ENCODE measurements at places on chromosomes 2 and 18. TPM values are rescaled to one million over a fixed set of nuclear protein-coding genes. Genes with fewer than 3 reads are reported as not detected.
A peak's percentile ranks its signal among the peaks of the same experiment; 100 is the strongest.

PLGLB2 gene
- total RNA-seq, result 0.41 TPM

IL1R1 gene
- total RNA-seq, result 137 TPM

TCF7L1 gene
- 4.8 TPM for total RNA-seq

GPR45 gene
- 0.14 TPM for total RNA-seq

SCYGR4 gene
- total RNA-seq, result not detected

ATP8B1 gene
- total RNA-seq, result 26.6 TPM

ALPG gene
- not detected for total RNA-seq

DNA sequence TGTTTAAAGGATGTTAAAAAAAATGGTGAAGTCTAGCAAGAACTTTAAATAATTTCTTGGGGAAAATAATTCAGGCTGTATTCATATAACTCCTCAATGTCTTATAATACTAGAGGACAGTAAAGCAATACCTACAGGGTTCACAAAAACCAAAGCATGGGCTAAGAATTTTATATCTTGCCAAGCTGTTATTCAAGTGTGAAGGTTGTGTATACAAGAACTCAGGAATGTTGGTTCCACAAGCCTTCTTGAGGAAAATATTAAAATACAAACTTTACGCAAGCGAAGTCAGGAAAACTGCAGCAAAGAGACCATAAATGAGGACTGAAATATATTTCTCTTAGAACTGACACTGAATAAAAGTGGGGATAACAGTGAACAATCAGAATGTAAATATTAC lies 76.1 kb upstream of the DNAJC10 start:
- no peak for DNase-seq
- no peak overlapping the region for H3K27ac ChIP-seq
- H3K27me3 ChIP-seq, result no peaks in the 10 kb centered on the region
- no peaks in the 10 kb centered on the region for H3K36me3 ChIP-seq
- no peak overlapping the region for H3K4me3 ChIP-seq
- H3K4me1 ChIP-seq, result no peaks in the 10 kb centered on the region

DNA sequence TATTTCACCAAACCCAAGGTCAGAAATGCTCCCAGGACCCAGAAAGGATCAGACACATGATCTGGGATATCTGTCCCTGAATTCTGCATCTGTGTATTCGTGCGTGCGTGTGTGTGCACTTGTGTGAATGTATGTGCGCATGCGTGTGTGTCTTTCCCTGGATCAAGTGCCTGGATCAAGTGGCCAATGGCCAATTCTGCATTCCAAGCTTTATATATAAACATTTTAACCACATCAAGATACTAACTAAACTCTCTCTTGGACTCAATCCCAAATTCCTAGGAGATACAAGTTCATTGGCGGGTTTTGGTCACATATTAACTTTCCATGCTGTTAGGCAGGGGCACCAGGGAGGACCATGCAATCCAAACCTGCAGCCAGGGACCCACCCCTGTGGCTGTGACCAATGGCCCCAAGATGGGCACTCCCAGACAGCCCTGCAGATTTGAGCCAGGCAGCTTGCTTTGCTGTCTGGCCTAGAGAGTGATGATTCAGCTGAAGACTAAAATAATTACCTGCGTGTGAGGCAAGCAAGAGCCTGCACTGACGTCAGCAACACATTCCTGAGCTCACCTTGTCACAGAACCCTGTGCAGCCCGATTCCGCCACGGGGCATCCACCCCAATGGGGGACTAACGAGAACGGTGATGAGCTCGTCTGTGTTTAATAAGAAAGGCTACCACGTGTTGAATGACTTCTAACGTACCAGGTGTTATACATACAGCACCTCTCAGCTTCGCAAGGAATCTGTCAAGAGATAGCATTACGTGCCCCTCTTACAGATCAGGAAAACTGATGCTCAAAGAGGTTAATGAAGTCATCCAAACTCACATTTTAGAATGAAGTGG lies 45.3 kb upstream of the ROCK2 start:
- H3K27me3 ChIP-seq, result no peaks in the 10 kb centered on the region
- H3K27ac ChIP-seq, result no peak overlapping the region
- H3K36me3 ChIP-seq, result no peaks in the 10 kb centered on the region
- no peak for DNase-seq

GRCh38 chr18:49690312-49690711 lies 123.0 kb downstream of the ACAA2 start:
- DNase-seq, result no peak
- no peaks in the 10 kb centered on the region for H3K36me3 ChIP-seq
- no peak overlapping the region for H3K4me3 ChIP-seq
- no peaks in the 10 kb centered on the region for H3K27me3 ChIP-seq
- H3K27ac ChIP-seq, result no peak overlapping the region

- no peak overlapping the region for H3K27ac ChIP-seq
- no peaks in the 10 kb centered on the region for H3K36me3 ChIP-seq
- no peak for DNase-seq
- H3K4me3 ChIP-seq, result no peak overlapping the region
- no peaks in the 10 kb centered on the region for H3K4me1 ChIP-seq
- no peaks in the 10 kb centered on the region for H3K27me3 ChIP-seq
These were observed 254.2 kb downstream of the AGPS start for GRCh38 chr2:177646791-177647190.

DNA sequence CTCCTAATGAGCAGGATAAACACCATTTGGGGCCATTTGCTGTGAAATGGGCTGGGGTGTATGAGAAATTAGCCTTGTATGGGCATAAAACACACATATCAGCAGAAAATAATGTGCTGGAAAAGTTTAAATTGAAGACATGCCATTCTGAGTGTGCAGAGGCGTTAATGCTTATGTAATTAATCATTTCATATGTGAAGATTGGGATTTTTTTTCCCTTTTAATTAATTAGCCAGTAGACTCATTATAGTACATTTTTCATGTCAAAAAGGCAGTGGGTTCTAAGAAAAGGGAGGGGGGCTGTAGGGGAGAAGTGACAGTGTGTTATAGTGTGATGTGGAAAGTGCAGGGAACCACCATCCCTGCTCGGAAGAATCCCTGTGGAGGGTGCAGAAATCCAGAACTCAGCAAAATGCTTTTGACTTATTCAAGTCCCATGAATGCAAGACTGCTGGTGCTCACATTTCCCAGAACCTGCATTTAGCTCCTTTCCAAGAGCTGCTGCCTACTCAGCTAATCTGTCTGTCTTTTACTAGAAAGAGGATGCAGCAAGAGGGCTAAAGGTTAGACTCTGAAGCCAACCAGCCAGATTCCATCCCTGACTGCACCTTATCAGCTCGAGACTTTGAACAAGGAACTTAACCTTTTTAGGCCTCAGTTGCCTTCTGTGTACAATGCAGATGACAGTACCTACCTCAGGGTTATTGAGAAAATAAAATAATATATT lies 11.6 kb upstream of the COX7A2L start:
- no peaks in the 10 kb centered on the region for H3K36me3 ChIP-seq
- no peak for DNase-seq
- no peak overlapping the region for H3K27ac ChIP-seq
- H3K4me1 ChIP-seq, result peaks cover 4% of the 10 kb centered on the region

GRCh38 chr2:208334230-208334629 lies 68.2 kb downstream of the PIKFYVE start:
- DNase-seq, result no peak
- H3K27ac ChIP-seq, result no peak overlapping the region
- H3K4me3 ChIP-seq, result no peak overlapping the region
- H3K27me3 ChIP-seq, result no peaks in the 10 kb centered on the region

GRCh38 chr2:128374001-128374710 lies 55.5 kb upstream of the HS6ST1 start:
- DNase-seq, result no peak
- no peak overlapping the region for H3K27ac ChIP-seq
- no peaks in the 10 kb centered on the region for H3K27me3 ChIP-seq
- H3K36me3 ChIP-seq, result no peaks in the 10 kb centered on the region
- H3K4me3 ChIP-seq, result no peak overlapping the region
- peaks cover 13% of the 10 kb centered on the region for H3K4me1 ChIP-seq

GRCh38 chr2:2845267-2845666 lies 514.2 kb upstream of the MYT1L start:
- H3K27me3 ChIP-seq, result no peaks in the 10 kb centered on the region
- no peak overlapping the region for H3K4me3 ChIP-seq
- no peaks in the 10 kb centered on the region for H3K36me3 ChIP-seq
- no peak overlapping the region for H3K27ac ChIP-seq
- DNase-seq, result no peak

DNA sequence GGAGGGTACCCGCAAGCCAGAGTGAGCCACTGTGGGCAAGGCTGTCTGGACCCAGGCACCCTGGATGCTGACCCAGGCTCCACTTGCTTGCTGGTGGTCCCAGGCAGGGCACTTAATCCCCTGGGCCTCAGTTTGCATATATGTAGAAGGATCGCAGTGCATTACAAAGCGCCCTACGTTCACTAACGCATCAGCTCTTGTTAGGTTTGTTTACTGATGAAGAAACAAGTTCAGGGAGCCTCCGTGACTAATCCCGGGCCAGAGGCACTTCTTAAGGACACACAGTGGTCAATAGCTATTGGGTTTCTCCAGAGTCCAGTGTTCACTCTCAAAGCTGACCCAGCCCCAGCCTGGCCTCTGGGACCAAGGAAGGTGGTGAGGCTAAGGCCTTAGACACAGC lies 70.2 kb downstream of the LBH start:
- H3K27me3 ChIP-seq, result no peaks in the 10 kb centered on the region
- H3K36me3 ChIP-seq, result no peaks in the 10 kb centered on the region
- no peak overlapping the region for H3K4me3 ChIP-seq

- no peaks in the 10 kb centered on the region for H3K4me1 ChIP-seq
- no peak for DNase-seq
- H3K27ac ChIP-seq, result no peak overlapping the region
These were observed 530.7 kb downstream of the TMEM182 start for GRCh38 chr2:103292573-103292972.

DNA sequence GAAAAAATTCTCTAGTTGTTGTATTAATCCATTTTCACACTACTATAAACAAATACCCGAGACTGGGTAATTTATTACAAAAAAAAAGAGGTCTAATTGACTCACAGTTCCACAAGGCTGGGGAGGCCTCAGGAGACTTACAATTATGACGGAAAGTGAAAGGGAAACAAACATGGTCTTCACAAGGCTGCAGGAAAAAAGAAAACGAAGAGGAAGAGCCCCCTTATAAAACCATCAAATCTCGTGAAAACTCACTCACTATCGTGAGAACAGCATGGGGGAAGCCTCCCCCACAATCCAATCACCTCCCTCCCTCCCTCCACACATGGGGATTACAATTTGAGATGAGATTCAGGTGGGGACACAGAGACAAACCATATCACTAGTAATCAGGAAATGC lies 61.7 kb upstream of the SPTBN1 start:
- no peak for DNase-seq
- no peak overlapping the region for H3K4me3 ChIP-seq
- no peaks in the 10 kb centered on the region for H3K36me3 ChIP-seq
- H3K27ac ChIP-seq, result no peak overlapping the region
- no peaks in the 10 kb centered on the region for H3K27me3 ChIP-seq
- H3K4me1 ChIP-seq, result no peaks in the 10 kb centered on the region

DNA sequence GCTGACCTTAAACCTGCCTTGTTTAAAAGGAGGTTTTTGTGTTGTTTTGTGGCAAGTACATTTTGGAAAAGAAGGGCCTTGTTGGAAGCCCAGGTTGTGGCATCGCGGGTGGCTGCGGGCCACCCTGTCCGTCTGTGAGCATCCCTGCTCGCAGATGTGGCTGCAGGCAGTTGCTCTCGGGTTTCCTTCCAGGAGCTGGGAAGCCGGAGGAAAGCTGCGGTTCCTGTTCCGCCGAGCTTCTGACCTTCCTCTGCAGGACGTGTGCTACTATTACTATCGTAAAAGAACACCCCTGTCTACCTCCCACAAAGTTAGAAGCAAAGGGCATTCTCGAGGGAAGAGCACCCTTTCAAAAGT lies 766 bp downstream of the MFF start:
- H3K4me3 ChIP-seq, result peak overlapping the region; percentile 90
- H3K27ac ChIP-seq, result peak overlapping the region; percentile 87
- no peaks in the 10 kb centered on the region for H3K4me1 ChIP-seq
- peaks cover 3% of the 10 kb centered on the region for H3K36me3 ChIP-seq
- DNase-seq, result peak; percentile 51
- no peaks in the 10 kb centered on the region for H3K27me3 ChIP-seq

GRCh38 chr18:58118536-58118935 lies 74.5 kb downstream of the NEDD4L start:
- no peaks in the 10 kb centered on the region for H3K27me3 ChIP-seq
- no peak overlapping the region for H3K4me3 ChIP-seq
- H3K36me3 ChIP-seq, result no peaks in the 10 kb centered on the region
- H3K4me1 ChIP-seq, result peaks cover 6% of the 10 kb centered on the region

DNA sequence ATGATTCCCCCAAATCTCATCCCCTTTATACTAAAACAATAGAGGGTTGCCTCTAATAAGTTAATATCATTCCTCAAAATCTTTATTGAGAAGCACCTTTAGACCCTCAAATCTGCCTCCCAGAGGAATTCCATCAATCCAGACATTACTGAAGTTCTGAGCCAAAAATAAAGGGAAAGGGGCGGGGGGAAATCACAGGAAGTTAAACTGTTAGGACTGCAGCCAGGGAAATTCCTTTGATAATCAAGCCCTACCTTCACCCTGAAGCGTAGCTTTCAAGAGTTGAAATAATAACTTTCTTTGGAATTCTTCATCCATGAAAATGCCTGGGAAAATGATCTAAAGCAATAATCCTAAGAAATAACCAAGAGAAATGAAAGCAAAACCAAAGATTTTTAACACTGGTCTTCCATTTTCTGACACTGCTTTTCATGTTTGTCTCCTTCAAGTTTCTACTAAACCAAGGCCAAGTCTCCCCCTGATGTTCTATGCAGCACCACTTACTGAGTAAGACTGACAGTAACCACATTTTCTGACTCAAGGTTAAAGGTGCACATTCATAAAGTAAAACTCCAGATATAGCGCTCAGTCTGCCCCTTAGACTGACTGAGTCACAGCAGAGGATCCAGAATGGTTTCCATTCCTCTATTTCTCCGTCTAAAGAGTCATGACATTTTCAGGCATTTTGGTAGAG lies 78.2 kb downstream of the TCF4 start:
- peaks cover 14% of the 10 kb centered on the region for H3K4me1 ChIP-seq
- H3K4me3 ChIP-seq, result no peak overlapping the region
- peak overlapping the region; percentile 81 for H3K27ac ChIP-seq

- no peaks in the 10 kb centered on the region for H3K36me3 ChIP-seq
- peak overlapping the region; percentile 89 for H3K27ac ChIP-seq
- no peak overlapping the region for H3K4me3 ChIP-seq
- H3K4me1 ChIP-seq, result peaks cover 34% of the 10 kb centered on the region
- DNase-seq, result no peak
These were observed 102.9 kb downstream of the KLHL29 start for GRCh38 chr2:23487735-23488492.

DNA sequence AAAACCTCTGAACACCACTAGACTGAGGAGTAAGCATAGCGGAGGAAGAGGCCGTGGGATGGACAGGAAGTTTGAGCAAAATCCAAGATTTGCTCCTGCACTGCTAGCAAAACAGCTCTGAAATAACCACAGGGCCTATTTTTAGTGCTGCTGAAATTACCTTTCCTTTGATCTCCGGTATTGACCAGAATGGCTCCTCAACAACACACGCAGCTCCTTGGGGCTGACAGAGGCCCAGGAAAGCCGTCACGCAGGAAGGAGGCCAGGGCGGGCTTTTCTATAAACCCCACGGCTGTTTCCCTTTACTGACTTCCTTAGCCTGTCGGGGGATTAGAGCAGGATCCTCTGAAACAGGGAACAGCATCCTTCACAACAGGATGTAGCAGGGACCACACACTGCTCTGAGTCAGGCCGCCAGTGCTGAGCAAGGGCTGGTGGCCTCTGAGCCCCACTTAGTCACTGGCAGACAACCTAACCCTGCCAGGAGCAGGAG lies 80.8 kb upstream of the LCLAT1 start:
- no peaks in the 10 kb centered on the region for H3K36me3 ChIP-seq
- no peak for DNase-seq
- H3K27me3 ChIP-seq, result no peaks in the 10 kb centered on the region
- no peak overlapping the region for H3K27ac ChIP-seq
- H3K4me1 ChIP-seq, result no peaks in the 10 kb centered on the region
- no peak overlapping the region for H3K4me3 ChIP-seq

Data from adrenal gland (tissue), 19 donors.